ENCODE measurements at places on chromosomes 5 and 9.

DNA sequence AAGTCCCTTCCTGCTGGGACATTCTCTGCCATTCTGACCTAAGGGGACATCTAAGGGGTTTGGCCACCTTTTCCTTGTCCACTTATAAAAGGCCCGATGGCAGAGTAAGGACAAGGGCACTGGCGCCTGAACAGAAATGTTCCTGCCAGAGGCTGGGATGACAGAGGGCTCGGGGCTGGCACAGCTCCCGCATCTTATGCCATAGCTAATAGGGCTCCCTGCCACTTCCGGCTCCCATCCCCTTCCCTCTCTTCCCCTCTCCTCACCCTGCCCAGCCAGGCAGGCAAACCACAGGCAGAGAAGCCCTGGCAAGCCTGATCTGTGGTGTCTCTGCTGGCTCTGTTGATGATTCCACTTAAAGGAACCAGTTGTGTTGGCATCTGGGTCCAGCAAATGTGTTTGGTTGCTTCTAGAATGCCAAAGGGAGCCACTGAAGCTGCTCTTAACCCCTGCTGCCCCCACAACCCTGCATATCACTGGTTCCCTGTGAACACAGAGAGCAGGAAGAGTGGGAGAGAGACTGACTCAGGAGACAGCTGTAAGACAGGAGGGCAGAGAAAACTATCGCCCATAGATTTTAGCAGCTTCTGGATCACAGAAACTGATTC is 18.4 kb upstream of the ADRA1B start:
- DNase-seq = no peak

DNA sequence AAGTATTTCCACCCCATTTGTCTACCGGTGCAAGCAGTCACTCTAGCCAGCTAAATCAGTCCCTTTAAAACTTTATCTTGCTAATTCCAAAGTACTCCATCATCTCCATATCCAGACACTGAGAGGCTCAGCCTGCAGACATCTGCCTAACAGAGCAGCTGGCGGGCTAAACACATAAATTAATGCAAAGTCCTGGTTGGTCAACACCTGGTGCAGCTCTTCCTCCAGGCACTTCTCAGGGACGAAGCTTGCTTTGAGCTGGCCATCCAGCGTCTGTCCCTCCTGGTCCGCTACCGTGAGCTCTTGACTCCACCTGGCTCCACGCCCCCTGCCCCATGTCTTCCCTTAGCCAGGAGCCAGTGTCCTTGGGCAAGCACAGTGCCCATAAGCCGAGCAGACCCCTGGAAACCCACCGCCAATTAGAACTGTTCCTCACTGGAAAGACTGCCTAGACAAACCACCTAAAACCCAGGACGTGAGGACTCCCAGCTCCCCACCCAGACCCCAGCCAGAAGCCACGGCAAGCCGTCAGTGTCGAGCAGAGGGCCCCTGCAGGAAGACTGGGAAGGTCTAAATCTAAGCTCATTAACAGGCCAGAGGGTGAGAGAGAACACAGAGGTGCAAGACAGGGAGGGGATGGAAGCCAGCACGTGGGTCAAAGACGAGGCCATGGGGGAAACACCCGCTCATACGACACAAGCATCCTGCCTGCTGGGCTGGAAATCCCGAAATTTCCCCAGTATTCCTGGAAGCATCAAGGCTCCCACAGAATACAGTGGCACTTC is 120.0 kb downstream of the COL23A1 start:
- no peak for DNase-seq

DNA sequence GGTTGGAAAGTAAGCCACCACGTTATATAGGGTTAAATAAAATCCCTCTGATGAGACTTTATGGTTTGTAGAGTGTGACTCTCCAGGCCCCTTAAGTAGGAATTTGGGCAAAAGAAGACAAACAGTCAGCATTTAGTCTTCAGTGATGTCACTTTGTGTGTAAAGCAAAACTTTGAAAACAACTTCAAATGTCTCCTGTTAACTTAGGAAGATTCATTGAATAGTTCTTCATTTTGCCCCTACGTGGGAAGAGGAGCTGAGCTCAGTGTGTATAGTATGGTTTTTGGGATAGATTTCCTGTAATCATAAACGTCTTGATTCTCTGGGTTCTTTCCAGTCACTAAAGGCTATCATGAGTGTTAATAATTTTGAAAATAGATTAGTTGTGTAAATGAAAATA is 101.3 kb downstream of the GADD45G start:
- DNase-seq = no peak

DNA sequence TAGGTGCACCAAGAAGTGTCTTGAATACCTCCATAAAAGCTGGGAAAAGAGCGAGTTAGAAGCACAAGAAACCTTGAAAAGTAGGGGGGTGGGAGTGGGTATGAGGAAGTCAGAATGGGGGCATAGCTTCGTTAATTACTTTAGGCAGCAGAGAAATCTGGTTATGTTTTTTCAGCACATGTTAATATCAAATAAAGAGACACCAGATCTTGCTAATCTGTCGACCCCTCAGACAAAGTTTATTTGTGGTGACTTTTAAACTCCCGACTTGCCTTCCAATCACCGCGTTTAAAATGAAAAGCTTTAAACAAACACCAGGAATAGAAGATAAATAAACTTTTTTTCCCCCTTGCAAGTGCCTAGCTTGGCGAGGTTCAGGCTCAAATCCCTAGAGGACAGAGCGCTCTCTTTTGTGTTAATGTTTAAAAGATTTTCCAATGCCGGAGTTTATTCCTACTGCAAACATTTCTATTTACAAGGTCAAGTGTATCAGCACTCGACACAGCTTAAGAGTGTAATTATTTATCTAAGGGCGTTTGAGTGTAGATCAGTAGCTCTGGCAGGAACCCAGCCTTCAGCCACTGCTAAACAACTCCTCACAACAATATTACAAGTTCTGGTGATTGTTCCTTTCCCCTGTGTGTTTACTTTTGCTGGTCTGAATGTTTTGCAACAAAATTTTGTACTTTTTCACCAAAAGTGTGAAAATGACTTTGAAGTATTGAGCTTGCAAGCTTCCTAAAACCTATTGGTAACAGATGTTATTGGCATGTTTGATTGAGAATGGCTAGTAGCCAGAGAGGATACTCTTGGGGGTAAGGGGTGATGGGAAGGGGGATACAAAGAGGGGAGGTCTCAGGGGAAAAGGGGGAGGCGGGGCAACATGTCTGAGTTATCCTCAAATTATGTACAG is 3.8 kb downstream of the GAS1 start:
- DNase-seq = no peak

- no peak for DNase-seq
Measured at GRCh38 chr5:21689587-21689986, 1163.6 kb downstream of the CDH12 start.

DNA sequence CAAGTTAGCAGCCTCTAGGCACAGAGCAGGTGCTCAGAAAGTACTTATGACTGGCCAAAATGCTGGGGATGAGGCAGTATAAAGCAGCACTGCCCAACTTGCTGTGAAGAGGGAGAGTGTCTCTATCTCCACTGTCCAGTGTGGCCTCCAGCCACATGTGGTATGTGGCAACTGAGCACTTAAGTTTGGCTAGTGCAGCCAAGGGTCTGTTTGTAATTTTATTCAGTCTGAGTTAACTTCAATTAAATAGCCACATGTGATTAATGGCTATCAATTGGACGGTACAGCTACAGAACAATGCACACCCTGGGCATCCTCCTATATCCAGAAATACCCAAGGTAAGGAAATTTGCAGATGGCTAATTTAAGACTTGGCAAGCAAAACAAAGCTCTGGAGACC is 26.9 kb downstream of the ROR2 start:
- DNase-seq = no peak

- no peak for DNase-seq
Measured at GRCh38 chr5:1246711-1247431, 21.7 kb downstream of the SLC6A18 start.

GRCh38 chr9:78573669-78574068 is 276.7 kb downstream of the PSAT1 start:
- DNase-seq = no peak

- no peak for DNase-seq
Measured at GRCh38 chr5:122713041-122713440, 61.8 kb upstream of the SNX2 start.

DNA sequence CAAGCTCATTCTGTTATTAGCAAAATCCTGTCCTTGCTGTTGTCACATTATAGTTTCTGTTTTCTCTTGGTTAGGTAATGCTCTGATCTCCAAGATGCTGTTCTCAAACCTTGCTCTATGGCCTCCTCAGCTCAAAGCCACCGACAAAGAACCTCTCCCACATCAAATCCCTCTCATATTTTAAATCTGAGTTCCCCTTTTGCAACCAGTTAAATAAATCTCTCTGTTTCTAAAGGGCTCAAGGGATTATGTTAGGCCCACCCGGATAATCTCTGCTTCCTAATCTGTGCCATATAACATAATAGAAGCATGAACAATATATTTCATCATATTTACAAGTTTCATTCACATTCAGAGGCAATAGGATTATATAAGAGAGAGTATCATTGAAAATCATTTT is 286.0 kb downstream of the CYLC2 start:
- DNase-seq = no peak

DNA sequence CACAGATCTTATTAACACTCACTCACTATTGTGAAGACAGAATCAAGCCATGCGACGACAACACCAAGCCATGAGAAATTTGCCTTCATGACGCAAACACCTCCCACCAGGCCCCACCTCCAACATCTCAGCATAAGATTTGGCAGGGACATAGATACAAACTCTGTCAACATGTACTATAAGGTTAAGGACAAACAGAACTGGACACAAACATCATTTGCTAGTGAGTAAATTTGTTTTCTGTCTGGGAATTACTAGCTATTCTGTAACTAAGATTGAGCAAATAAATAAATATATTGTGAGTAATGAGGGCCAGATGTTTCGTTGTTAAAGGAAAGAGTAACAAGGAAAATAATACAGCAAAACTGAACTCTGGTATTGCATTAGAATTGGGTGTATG is 15.7 kb upstream of the KCNN2 start:
- no peak for DNase-seq

DNA sequence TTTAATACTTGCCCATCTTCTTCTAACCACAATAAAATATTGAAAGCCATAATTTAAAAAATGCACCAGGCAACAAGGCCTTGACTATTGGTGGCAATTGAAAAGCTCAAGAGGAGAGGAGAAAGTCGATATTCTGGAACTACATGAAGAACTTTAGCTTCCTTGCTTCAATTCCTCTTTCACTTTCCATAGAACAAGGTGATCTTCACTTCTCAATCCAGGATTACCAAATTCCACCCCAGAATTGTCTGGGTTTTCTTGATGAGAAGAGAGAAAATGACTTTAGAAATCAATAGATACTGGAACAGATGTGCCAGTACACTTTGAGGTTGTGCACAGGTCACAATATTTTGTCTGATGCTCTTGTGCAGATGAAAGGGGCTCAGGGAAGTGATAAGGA is 52.2 kb downstream of the PTCD2 start:
- no peak for DNase-seq

DNA sequence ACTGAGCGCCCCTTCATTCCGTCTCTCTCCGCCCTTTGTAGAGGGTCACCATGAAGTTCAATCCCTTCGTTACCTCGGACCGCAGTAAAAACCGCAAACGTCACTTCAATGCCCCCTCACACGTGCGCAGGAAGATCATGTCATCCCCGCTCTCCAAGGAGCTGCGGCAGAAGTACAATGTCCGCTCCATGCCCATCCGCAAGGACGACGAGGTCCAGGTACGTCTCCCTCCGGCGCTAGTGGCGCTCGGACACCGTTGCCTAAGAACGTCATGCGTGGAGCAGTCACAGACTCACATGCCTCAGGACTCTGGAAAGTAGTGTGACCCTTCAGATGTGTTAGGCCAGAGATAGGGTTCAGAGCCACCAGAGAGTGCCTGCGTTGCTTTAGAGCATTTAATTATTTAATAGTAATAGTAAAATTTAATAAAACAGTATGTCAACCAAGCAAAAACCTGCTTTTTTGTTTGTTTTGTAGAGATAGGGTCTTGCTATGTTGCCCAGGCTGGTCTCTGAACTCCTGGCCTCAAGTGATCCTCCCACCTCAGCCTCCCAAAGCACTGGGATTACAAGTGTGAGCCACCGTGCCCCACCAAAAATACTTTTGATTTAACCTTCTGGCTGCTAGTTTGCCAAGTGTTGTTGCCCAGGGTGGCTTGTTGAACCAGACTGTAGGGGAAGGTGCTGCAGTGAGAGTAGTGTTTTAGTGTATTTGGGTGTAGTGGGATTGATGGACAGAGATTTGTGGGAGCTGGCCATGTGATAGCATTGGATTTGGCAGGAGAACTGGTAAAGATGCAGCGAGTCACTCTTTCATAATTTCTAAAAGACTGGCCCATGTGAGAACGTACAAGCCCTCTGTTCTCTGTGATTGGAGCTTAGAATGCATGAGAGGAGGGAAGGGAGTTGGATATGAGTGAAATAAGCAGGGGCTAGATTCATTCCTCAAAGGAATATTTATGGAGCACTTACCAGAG is 888 bp downstream of the RPL26L1 start:
- no peak for DNase-seq

DNA sequence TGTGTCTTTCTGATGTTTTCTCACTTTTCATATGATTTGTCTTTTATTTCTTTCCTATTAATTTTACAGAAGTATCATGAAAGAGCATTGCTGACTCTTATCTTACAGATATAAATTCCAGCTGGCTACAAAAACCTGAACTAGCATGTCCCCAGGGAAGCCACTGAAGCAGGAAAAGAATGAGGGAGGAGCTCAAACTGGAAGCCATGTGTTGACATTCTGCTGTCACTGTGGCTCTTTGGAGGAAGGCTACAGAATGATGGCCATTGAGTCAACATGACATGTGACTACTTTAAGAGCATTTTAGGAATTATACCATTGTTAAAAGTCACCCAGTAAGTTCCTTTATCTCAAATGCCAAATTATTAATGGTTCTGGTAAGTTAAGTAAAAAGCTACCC is 638.3 kb upstream of the DMAC1 start:
- no peak for DNase-seq

Measured in stimulated activated CD4-positive, alpha-beta T cell treated with anti-CD3 and anti-CD28 coated beads, TNF-alpha, amount 100 ng/mL, for 1 hour (primary cell).